ENCODE measurements at places on chromosomes 2 and 18. TPM values are rescaled to one million over a fixed set of nuclear protein-coding genes. Genes with fewer than 3 reads are reported as not detected.
A peak's percentile ranks its signal among the peaks of the same experiment; 100 is the strongest.

GRCh38 chr2:233444501-233444900 is 90.2 kb downstream of the DGKD start:
- peak; percentile 27 for DNase-seq

DNA sequence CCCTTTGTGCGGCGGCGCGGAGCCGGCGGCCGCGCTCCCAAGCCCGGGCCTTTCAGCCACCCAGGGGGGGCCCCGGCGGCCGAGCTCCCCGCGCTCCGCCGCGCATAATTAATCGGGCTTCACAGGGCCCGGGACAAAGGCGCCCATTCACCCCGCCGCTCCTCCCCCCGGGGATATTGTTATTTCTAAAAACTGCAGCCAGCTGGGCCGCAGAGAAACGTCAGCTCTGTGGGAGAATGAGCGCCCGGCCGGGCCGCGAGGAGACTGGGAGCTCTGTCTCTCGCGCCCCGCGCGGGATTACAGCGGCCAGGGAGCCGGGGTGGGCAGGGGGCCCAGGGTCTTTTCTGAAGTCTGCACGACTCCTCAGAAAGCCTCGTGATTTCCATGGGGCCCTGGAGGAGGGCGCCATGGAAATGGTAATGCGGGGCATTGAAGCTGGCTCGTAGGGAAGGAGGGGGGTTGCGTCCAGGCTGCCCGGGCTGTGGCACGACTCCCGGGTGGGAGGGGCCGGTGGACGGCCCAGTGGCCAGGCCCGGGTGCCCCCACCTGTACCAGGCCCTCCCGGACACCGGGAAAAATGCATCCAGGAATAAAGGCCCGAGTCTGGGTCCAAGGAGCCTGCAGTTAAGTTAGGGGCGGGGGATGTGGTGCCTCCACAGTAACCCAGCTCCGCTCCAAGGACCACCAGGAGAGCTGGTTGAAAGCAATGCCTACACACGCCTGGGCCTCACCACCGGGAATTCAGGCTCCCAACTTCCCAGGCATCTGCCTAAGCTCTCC is 125.3 kb downstream of the ZFP36L2 start:
- DNase-seq, result no peak

DNA sequence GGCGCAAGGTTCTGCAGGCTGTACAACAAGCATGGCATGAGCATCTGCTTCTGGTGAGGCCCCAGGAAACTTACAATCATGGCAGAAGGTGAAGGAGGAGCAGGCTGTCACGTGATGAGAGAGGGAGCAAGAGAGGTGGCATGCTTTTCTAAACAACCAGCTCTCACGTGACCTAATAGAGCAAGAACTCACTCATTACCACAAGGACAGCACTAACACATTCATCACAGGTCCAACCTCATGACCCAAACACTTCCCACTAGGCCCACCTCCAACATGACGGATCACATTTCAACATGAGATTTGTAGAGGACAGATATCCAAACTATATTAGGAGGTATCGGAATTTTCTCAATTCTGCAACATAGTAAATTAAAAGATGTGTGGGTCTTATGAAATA is 108.8 kb upstream of the DLX2 start:
- no peak for DNase-seq

- DNase-seq, result peak; percentile 23
Observed at GRCh38 chr2:176117823-176118371, 1.3 kb downstream of the HOXD10 start.

SLC5A7 gene
- total RNA-seq, result 0.12 TPM

LIMS4 gene
- 0.93 TPM for total RNA-seq

ABCG8 gene
- total RNA-seq, result 0.49 TPM

GRCh38 chr2:16394072-16394985 is 271.3 kb downstream of the CYRIA start:
- no peak for DNase-seq

AQP12B gene
- 3.9 TPM for total RNA-seq

SCG2 gene
- total RNA-seq, result 11.5 TPM

GDF7 gene
- 0.14 TPM for total RNA-seq

All from mucosa of descending colon (tissue), 3 donors.